ENCODE measurements at places on chromosomes 3 and 15. TPM values are rescaled to one million over a fixed set of nuclear protein-coding genes. Genes with fewer than 3 reads are reported as not detected.

- DNase-seq = no peak
- H3K27me3 ChIP-seq = no peaks in the 10 kb centered on the region
- H3K4me1 ChIP-seq = no peaks in the 10 kb centered on the region
Measured at GRCh38 chr3:117788061-117788460, 1078.5 kb downstream of the TUSC7 start.

GRCh38 chr3:153001210-153002078, 160.6 kb upstream of the RAP2B start:
- H3K36me3 ChIP-seq = no peaks in the 10 kb centered on the region
- H3K27me3 ChIP-seq = no peaks in the 10 kb centered on the region
- H3K4me1 ChIP-seq = no peaks in the 10 kb centered on the region
- H3K4me3 ChIP-seq = no peak overlapping the region
- H3K27ac ChIP-seq = no peak overlapping the region
- no peak for DNase-seq

GRCh38 chr15:77542491-77543001, 90.2 kb downstream of the LINGO1 start:
- H3K27ac ChIP-seq = no peak overlapping the region
- H3K4me3 ChIP-seq = peak overlapping the region; percentile 54
- no peaks in the 10 kb centered on the region for H3K27me3 ChIP-seq
- DNase-seq = no peak
- H3K36me3 ChIP-seq = no peaks in the 10 kb centered on the region

DNA sequence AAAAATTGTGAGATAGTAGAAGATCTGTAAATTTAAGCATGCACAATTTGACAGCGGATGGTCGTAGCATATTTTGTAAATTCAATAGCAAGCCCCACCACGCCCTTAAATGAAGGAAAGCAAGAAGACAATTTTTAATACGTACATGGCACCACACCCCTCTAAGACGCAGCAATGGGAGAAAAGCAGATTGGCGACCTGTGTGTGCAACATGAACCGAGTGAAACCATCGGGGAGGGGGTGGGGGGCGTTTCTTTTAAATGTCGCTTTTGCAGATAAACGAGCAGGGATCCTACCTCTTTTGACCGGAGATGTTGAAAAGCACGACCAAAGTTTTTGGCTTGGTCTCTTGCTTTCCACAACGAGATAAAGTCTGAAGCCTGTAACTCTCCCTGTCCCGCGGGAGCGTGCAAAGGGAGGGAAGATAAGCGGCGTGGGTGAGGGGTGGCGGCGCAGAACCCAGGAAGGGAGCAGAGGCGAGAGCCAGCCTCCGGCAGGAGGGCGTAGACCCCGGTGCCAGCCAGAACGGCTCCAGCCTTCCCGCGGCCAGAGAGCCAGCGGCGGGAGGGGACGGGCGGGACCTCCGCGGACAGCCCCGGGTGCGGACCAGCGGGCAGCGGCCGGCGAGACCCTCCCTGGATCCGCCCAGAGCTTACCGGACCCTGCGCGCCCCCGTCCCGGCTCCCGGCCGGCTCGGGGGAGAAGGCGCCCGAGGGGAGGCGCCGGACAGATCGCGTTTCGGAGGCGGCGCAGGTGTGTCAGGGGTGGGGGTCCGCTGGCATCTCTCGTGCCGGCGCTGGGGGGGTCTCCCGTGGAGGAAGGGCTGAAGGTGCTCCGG, at the start of gene CHL1:
TSS of gene CHL1 (plus strand) at position 453 of the 838 bp plus-strand sequence. CDS start 123,014 bp downstream, outside the sequence.
- H3K4me3 ChIP-seq = no peak within 1 kb of the TSS
- H3K27me3 ChIP-seq = no peaks in the 10 kb centered on the region
- no peaks in the 10 kb centered on the region for H3K4me1 ChIP-seq
- no peaks in the 10 kb centered on the region for H3K36me3 ChIP-seq
- no peak within 1 kb of the TSS for H3K27ac ChIP-seq

The LDHAL6B gene
- not detected for total RNA-seq

The CSPG5 gene
- 1.3 TPM for total RNA-seq

All from PC-9 (cell line).